ENCODE measurements at places on chromosomes 1 and 21.

- DNase-seq, result no peak
Observed at GRCh38 chr1:93908394-93909145, 660 bp downstream of the GCLM start.

GRCh38 chr1:20199403-20199802 lies 13.1 kb upstream of the PLA2G2C start:
- DNase-seq, result no peak

GRCh38 chr1:192732787-192733186 lies 76.1 kb upstream of the RGS2 start:
- DNase-seq, result no peak

DNA sequence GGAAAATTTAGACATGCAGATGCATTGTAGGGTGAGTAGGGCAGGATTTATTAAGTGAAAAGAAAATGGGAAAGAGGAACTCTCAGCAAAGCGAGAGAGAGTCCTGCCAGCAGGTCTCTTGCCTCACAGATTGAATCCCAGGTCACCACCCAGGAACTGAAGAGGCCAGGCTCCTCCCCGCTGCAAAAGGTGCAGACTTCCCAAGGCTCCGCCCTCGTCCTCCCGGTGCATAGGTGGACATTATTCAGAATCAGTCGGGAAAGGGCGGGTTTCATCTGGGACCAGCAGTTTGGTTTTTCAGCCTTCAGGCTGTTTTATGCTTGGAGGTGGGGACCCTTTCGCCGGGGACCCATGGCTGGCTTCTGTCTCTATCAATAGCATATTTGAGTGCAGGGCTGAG lies 41.6 kb upstream of the APP start:
- DNase-seq, result no peak

DNA sequence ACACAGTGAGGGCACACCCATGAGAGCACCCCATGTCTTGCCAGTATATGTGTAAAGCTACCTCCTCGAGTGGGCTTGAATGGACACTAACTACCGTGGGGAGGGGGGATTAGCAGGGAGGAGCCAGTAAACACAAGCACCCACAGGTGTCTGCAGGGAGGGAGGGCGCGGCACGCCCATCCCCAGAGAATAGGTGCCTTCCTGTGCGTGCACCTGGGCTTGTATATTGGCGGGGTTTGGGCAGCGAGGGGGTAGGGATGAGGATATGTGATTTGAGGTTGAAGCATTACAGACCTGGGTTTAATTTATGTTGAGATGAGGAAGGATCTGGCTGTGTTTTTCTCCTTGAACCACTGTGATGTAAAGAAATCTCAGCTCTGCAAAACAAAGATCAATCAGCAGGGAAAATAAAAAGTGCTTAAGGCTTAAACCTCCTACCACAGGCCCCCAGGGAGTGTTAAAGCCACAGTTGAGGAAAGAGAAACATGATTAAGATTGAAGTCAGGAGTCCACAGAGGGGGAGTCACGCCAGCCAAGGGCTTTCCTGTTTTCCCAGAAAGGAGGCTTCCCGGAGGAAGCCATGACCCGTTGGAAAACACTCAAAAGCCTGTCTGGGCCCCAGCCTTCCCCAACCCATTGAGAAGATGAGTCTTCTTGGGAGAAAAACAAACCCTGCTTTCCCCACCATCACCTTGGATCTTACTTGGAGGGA lies 80.0 kb downstream of the CAMK2N1 start:
- DNase-seq, result peak; percentile 97

DNA sequence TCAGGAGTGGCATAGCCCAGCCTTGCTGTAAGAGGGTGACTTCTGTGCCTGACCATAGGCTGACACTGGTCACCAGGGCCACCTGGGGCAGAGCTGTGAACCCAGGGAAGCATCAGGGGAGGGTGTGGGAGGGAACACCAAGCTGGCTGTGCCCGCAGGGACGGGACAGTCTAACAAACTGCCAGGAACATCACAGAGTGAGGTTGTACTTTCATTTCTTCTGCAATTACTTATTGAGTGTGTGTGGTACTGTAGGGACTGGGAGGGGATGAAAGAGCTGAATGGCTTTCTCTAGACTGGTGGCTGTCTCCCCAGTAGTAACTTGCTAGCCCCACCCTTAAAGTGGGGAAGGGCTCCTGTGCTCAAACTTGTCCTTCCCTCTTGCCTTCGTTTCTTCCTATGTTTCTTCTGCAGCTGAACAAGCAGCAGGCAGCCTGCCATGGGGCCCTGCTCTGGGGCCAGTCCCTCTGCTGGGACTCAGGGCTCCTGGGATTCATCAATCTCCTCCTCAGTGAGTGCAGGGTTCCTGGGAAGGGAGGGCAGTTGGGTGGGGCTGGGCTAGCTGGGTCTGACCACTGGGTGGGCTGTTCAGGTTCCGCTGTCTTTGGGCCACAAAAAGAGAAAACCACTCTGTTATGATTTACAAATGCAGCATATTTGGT lies 39.7 kb upstream of the ETV3 start:
- DNase-seq, result no peak

DNA sequence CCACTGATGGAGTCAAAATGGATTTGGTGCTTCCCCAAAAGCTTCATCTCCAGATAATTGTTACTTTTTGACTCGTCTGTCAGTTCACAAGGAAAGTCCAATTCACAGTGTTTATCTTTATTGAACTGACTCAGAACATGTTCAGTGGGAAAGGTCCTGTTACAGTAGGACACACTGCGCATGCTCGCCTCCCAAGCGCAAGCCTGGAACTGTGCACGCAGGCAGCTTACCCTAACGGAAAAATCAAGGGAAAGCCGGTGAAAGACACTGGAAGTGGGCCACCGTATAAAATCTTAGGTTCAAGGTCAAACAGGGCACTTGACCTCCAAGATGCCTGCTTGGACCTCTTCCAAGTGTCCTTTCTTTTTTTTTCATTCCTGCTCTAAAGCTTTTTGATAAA lies 174.6 kb downstream of the USP25 start:
- no peak for DNase-seq

DNA sequence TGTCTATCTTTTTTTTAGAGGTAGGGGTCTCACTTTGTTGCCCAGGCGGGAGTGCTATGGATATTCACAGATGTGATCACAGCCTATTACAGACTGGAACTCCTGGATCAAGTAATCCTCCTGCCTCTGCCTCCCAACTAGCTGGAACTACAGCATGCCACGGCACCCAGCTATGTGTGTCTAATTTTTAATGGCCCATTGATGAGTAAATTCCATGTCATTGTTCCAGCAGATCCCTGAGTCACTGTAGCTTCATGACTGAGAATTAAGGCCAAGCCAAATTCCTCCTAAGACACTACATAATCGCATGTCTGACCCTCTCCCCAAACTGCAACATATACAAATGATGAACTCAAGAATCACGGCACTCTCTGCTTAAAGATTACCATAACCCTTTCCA lies 84.2 kb upstream of the RGS2 start:
- DNase-seq, result no peak

GRCh38 chr1:14881775-14882672 lies 271.5 kb upstream of the TMEM51 start:
- no peak for DNase-seq

DNA sequence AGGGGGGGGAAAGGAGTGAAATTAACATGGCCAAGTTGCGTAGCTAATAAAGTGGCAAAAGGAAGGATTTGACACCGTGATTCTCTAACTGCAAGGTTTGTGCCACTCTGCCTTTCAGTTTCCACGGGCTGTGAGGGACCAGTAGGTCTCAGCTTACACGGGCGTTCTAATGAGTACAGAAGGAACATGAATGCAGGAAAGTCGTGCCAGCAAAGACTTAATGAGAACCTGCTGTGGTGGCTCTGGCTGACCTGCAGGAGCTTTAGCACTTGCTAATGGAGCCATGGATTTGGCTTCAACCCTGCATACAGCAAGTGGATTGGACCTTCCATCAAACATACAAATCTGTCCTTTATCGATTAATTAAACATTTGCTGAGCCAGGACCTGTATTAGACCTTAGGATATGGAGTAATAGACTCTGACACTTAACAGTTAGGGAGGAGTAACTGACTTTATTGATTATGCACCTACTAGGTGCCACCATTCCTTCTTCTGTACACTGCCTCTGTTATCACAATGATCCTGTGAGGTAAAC lies 15.1 kb upstream of the PITHD1 start:
- DNase-seq, result no peak

- DNase-seq, result peak; percentile 84
Observed at GRCh38 chr1:43822040-43822690, 111.4 kb upstream of the ARTN start.

- DNase-seq, result no peak
Observed at GRCh38 chr1:206735553-206736031, 35.0 kb upstream of the IL19 start.

GRCh38 chr1:36602184-36602583 lies 119.5 kb upstream of the CSF3R start:
- no peak for DNase-seq

- DNase-seq, result no peak
Observed at GRCh38 chr1:69294171-69294570, 273.6 kb upstream of the LRRC7 start.

DNA sequence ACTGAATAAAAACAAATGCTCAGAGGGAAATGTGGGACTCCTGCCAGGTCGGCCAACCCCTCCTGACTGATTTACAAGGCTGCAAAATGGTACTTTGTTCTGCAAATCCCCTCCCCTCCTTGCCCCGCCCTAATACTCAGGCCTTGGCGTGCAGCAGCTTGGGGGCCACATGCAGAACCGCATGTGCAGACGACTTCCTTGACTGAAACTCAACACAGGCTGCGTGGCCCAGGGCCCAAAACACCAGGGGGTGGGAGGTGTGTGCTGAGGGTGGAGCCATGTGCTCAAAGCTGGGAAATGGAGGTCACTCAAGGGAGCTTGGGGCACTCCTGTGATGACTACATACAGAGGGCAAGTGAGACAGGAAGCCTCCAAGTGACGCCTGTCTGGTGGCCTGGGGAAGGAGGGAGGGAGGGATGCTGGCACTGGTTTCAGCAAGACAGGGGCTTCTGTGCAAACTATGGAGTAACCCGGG lies 87.2 kb downstream of the MRPL37 start:
- peak; percentile 84 for DNase-seq

DNA sequence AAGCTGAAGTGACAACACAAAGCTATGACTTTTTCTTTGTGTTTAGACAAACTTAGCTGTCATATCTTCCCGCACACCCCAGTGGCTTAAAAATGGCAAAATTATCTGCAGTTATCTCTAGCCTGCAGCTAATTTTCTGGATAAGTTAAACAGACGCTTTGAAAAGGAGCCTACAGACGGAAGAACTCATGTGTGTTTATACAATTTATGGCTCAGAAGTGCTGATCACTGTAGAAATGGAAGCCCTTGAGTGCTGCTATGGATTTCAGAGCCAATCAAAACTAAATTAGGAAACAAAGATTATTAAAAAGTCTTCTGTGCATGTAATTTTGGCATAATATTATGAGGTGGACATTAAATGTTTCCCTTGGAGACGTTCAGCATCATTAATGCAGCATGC lies 11.6 kb downstream of the NTNG1 start:
- no peak for DNase-seq

GRCh38 chr1:235357485-235358373 lies 9.5 kb upstream of the TBCE start:
- no peak for DNase-seq

GRCh38 chr1:236010443-236010842 lies 54.4 kb downstream of the NID1 start:
- DNase-seq, result no peak

- no peak for DNase-seq
Observed at GRCh38 chr1:169090308-169090899, 16.1 kb upstream of the ATP1B1 start.

DNA sequence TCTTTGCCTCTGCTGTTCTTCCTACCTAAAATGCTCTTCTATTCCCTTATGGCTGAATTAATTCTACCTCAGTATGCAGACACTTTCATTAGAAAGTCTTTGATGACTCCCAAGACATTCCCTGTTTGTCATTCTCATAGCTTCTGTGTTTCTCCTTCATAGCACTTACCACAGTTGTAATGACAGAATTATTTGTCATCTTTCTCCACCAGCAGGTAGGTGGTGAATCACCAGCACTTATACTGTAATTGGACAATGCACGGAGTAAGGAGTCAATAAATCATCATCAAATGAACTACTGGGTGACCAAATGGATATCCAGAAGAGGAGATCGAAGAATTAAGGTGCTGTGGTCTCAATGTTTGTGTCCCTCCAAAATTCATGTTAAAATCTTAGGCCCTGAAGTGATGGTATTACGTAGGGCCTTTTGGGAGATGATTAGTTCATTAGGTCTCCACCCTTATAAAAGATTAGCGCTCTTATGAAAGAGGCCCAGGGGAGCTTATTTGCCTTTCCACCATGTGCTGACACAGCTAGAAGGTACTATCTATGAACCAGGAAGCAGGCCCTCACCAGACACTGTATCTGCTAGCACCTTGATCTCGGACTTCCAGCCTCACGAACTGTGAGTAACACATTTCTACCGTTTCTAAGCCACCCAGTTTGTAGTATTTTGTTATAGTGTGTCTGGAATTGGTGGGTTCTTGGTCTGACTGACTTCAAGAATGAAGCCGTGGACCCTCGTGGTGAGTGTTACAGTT lies 2.4 kb upstream of the CCT8 start:
- no peak for DNase-seq

- no peak for DNase-seq
Observed at GRCh38 chr1:234887016-234887900, 241.4 kb downstream of the TOMM20 start.

DNA sequence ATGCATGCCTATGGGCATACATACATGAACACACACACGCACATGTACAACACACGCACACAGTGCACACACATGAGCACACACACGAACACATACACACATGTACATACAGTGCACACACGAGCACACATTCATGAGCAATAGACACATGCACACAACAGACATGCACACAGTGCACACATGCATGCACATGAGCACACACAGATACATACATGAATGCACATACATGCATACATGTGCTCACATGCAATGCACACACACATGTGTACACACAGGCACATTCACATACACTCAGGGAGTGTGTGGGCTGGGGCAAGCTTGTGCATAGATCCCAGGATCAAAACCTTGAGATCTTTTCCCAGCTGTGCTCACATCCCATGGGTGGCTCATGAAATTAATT lies 18.9 kb downstream of the CRYAA start:
- no peak for DNase-seq

GRCh38 chr1:7352364-7352763 lies 418.7 kb upstream of the VAMP3 start:
- no peak for DNase-seq

DNA sequence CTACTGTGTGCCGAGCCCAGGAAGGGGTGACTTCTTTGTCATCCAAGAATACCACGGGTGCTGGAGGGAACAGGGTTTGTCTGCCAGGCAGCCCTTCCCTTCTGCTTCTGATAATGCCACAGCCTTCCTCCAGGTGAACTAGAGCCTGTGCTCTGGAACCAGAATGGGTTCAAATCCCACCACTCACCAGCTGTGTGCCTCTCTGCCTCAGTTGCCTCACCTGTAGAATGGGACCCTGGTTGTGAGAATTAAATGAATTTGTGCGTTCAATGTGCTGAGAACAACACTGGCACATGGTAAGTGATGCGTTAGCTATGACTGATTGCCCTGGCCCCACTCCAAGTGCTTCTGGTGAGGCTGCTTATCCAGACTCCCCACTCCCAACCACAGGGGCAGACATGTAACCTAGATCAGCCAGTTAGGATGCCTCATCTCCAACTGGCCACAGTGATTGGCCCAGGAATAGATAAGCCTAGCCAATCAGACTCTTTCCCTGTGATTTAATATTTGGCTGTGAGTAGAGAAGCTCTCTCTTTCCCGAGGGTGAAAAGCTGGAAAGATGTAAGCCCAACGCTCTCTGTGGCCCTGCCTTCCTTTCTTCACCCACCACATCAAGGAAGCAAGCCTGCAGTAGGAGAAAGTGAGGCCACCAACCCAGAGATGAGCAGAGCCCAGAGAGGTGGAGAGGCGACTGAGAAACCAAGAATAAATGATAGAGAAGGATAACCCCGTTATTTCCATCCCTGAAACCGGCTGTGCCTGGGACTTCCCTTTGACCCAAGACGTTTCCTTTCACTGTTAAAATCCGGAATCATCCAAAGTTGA lies 20.8 kb upstream of the LAPTM5 start:
- peak; percentile 45 for DNase-seq
